ENCODE measurements at places on chromosomes 7 and 10.

DNA sequence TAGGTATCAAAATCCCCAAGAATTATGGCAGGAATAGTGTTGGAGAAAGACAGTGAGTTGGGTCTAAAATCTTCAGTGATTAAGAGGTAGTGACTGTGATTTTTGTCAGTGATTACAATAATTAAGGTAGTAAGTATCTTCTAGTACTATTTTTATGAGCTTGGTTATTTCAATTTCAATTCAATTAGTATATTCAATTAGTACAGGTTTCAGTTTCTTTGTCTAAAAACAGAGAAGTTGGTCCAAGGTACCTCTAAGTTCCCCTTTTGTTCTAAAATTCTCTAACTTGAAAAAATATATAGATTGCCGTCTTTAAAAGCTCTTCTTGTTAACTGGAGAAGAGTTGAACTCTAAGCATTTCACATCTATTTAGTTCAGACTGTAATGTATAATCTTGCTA, 82.9 kb downstream of the OTUD1 start:
- no peak for DNase-seq

DNA sequence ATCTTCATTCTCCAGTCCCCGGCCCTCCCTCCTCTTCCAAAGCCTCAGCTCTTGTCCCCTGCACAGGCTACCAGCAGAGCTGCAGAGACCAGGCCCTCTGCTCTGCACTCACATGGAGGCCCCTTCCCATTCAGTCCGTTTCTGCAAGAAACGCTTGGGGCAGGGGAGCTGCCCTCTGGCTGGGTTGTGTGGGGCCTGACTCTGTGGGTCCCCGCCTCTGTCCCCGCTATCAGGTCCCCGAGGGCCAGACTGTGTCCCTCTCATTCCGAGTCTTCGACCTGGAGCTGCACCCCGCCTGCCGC, 1.5 kb downstream of the PCOLCE start:
- no peak for DNase-seq

DNA sequence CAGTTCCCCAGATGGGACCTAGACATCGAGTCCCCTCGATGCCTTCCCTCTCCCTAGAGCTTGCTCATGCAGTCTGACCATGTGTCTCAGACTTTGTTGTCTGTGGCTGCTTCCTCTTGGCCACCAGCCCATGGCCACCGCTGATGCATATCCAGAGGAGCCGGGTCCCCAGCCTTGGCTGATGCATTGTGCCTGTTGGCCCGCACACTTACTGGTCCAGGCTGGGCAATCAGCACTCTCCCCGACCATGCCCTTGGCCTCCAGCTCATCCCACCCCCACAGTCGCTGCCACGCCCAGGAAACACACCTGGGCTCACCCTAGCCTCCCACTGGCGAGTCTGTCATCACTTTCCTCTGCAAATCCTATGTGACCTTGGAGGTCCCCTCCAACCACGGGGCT, 10.1 kb downstream of the NPC1L1 start:
- no peak for DNase-seq

- DNase-seq, result no peak
These were observed 262.2 kb downstream of the CCSER2 start for GRCh38 chr10:84590327-84591193.

DNA sequence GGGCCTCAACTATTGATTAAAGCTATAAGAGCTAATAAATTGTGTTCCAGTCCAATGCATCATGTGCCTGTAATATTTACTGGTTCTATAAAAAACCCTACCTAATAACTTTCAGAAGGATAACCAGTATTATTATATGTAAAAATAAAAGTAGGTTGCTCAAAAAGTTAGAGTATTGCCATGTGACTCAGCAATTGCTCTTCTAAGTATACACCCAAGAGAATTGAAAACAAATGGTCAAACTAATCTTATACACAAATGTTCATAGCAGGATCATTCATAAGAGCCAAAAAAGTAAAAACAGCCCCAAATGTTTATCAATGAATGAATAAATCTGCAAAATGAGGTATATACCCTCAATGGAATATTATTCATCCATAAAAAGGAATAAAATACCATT, 89.5 kb upstream of the TES start:
- no peak for DNase-seq

DNA sequence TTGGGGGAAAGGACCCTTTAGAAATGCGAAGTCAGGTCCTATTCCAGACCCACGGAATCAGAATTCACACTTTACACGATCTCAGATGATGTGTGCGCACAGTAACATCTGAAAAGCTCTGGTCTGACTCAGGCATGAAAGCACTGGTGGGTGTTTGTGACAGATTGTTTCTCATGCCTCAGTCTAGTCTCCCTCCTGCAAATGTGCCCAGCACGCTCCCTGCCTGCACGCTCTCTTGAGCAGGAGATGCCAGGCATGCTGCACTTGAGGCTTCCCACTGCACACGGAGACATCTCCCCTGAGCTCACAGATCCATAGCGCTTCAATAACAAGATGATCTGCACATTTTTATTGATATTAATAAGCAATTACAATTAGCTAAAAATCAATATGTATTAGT, 23.6 kb upstream of the ZNF37A start:
- no peak for DNase-seq

- DNase-seq, result no peak
These were observed 314.7 kb upstream of the ZNF32 start for GRCh38 chr10:43963379-43963778.

- no peak for DNase-seq
These were observed 527.7 kb upstream of the CELF2 start for GRCh38 chr10:10489805-10490571.

- DNase-seq, result no peak
These were observed 74.9 kb downstream of the KCNMA1 start for GRCh38 chr10:77562742-77563141.

DNA sequence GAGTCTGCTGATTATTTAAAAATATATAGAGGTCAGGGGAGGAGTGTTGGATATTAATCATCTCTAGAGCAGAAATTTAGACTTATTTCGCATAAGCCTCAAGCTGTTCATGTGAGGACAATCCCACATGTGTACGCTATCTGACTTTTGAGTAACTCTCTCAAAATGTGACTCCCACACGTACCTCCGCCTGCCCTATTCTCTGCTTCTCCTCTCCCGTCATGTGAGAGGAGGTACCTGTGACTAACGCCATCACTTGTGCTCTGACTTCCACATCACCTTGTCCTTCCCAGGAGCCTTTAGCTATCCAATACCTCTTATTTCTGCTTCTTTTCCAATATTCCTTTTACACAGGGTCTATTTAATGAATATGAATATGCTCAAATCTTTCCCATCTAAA, 119.3 kb upstream of the CALCR start:
- no peak for DNase-seq

- no peak for DNase-seq
These were observed 11.9 kb downstream of the TMEM106B start for GRCh38 chr7:12222889-12223579.

GRCh38 chr10:55631071-55631654, 729.9 kb downstream of the ZWINT start:
- DNase-seq, result no peak

DNA sequence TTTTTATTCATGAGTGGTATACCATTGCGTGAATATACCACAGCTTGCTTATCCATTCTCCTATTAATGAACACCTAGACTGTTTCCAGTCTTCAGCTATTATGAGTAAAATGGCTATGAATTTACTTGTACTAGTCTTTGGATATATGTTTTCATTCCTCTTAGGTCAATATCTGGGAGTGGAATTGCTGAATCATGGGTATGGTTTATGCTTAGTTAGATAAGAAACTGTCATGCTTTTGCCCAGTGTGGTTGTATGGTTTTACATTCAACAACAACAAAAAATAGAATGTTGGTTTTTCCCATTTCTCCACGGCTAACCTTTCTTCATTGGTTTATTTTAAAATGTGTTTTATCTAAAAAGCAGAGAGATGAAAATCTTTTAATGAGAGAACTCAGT, 308.3 kb downstream of the PHF14 start:
- DNase-seq, result no peak

GRCh38 chr10:79453392-79453791, 8.0 kb upstream of the ZCCHC24 start:
- DNase-seq, result no peak

DNA sequence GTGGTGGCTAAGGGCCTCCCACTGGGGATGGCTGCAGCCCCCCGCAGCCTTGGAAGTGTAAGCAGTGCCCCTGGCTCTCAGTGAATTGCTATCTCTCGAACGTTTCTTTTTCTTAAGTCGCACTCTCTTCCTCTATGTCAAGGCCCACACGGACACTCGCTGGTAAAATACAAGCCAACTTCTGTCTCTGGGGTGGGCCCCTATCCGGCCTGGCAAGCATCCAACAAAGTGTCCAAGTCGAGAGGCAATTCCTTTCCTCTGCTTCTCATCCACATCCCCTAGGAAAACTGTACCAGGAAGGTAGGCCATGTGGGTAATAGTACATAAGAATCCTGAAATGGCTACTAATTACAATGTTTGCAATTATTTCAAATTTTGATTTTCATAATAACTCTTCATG, 194.9 kb upstream of the MGMT start:
- no peak for DNase-seq

- no peak for DNase-seq
These were observed 24.7 kb downstream of the KNDC1 start for GRCh38 chr10:133184591-133185244.

DNA sequence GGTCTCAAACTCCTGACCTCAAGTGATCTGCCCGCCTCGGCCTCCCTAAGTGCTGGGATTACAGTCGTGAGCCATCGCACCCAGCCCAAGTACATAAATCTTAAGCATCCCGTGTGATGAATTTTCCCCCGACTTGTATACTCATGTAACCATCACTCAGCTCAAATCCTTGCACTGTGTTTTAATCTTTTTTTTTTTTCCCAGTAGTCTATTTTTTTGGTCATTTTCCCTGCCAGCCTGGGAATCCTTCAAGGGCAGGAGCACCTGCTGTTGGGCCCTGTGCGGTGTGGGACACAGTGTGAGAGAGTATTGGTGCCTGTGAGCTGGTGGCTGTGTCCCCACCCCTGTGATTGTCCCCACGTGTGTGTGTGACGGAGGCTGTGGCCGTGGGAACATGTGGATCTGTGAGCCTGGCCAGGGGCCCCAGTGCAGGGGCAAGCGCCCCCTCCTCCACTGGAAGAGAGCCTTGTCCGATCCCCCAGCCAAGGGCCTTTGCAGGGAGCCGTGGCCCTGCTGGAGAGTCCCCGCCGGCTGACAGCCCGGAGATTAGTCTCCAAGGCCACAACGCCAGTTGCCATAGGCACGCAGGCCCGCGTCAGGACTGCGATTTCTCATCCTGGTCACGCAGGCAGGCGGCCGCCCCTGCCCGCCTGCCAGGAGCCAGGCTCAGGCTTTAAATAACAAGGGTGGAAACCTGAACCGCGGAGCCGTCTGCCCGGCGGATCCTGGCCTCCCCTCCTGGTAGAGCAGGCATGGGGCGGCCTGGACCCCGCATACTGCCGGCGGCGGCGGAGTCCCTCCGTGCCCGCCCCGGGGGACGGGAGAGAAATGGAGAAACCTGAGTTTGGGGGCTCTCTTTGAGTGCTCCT, 26.5 kb downstream of the GTF2IRD1 start:
- no peak for DNase-seq
